ENCODE measurements at places on chromosomes 1 and 21. TPM values are rescaled to one million over a fixed set of nuclear protein-coding genes. Genes with fewer than 3 reads are reported as not detected.

GRCh38 chr1:183983371-183984105 is 54.0 kb downstream of the COLGALT2 start:
- no peak for DNase-seq

- DNase-seq = no peak
Measured at GRCh38 chr1:118122234-118123004, 62.6 kb downstream of the SPAG17 start.

DNA sequence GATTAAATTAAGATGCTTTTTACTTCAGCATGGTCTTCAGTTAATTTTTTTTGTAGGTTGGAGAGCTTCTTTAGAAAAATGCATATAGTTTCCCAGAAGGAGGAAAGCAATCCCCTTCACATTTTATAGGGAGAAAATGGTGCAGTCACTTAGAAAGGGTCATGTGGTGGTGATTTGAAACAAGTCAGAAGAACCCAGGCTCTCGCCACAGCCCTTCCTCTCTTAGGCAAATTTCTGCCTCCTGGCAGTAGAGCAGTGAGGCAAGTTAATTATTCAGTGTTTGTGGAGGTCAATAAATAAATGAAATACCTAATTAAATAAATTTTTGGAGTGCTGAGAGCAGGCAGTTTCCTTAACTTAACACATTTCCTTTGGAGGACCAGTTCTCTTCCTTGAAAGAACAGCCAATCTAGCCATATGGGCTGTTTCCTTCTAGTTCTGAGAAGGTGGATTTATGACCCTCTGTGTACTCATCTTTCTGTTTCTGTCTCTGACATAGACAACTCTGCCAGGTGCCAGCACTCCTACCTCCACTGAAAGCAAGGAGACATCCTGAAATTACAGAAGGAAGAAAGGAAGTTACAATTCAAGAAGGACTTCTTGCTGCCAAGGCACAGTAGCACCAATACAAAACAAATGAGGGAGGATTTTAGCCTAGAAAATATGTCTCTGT is 19.0 kb upstream of the POGZ start:
- DNase-seq = no peak

GRCh38 chr1:185652348-185652747 is 81.8 kb upstream of the HMCN1 start:
- no peak for DNase-seq

- DNase-seq = no peak
Measured at GRCh38 chr1:23977854-23978191, 2.3 kb downstream of the SRSF10 start.

DNA sequence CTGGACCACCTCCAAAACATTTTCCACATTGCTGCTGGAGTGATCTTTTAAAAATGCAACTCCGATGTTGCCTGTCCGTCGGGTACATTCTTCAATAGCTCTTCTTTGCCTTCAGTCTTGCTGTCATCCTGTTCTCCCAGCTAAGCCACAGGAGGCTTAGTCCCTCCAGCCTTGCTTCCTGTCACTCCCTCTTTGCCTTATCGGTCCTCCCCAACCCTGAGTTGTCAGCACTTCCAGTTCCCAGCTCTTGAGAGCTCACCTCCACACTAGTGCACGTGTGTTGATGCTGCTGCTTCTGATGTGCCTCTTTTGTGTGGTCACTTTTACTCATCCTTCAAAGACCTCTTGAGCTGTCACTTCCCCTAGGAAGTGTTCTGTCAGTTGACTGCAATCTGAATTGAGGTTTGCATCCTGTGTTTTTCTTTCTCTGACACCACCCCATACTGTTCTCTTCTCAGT is 15.3 kb downstream of the UCK2 start:
- no peak for DNase-seq

DNA sequence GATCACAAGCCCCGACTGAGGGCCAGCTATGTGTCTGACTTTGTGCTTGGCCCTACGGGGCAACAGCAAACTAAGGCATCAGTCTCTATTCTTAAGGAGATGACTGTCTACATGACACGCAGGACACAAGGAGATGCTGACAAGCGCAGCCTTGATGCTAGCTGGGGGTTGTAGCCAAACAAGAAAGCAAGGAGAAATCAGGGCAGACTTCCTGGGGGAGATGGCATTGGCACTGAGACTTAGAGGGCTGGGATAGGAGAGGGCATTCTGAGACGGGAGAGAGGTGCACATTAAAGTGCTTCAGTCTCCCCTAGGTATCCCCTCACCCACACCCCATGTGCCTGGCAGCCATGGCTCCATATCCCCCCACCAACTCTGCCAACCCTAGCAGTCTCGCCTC is 210.8 kb upstream of the POU3F1 start:
- DNase-seq = no peak

- no peak for DNase-seq
Measured at GRCh38 chr1:207810173-207810572, 58.3 kb downstream of the CD46 start.

DNA sequence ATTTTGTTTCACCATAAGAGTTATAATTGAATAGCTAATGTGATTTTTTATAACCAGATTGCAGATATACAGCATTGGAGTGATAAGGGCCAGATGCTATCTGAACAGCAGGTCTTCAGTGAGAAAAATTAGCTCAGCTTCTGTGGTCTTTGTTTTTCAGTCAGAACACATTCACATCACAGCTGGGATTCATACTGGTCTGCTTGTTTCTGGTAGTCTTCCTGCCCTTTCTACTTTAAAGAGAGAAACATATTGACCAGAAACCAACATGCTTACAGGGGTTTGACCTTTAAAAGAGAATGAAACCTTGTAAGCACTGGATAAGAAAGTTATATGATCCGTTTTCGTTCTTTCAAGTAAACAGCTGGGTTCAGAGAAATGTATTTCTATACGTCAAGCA is 213.7 kb upstream of the TMPRSS15 start:
- DNase-seq = no peak

GRCh38 chr1:200786788-200787187 is 48.1 kb downstream of the CAMSAP2 start:
- DNase-seq = no peak

DNA sequence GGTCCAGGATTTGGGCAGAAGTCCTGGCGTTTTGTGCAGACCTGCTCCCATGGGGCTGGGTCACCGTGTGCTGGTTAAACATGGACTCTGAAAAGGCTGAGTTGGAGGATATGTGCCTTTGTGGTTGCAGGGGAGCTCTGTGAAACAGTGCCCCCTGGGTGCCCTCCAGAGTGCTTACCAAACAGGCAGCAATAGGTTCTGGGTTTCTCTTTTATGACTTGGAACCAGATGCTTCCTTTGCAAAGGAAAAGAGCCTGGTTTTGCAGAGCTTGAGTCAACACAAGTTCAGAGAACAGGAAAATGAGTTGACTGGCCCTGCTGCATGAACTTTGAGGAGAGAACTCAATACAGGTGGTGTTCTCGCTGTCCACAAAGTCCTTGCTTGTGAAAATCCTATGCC is 288.9 kb downstream of the TM2D1 start:
- no peak for DNase-seq

GRCh38 chr1:43434256-43434655 is 19.5 kb downstream of the HYI start:
- DNase-seq = no peak

GRCh38 chr1:113641396-113641795 is 117.9 kb downstream of the PHTF1 start:
- DNase-seq = no peak

DNA sequence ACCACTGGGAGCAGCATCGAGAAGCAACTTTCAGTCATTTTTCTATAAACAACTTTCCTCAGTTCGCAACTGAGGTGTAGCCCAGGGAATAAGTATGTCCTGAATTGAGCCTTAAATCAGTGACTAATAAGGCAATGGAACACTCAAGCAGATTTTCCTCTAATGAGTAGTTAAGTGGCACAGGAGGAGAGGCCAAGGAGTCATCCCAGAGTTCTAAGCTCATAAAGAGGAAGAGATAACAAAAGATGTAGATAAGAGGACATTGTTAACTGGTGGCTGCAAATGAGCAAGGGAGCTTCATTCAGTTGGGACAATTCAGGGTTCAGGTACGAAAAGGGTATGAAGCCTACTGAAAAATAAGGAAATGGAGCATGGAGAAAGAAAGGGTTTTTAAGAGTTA is 64.5 kb downstream of the LRRC40 start:
- no peak for DNase-seq

GRCh38 chr21:25564349-25564948 is 42.8 kb downstream of the MRPL39 start:
- DNase-seq = no peak

GRCh38 chr1:108862698-108863477 is 6.0 kb upstream of the AKNAD1 start:
- no peak for DNase-seq

DNA sequence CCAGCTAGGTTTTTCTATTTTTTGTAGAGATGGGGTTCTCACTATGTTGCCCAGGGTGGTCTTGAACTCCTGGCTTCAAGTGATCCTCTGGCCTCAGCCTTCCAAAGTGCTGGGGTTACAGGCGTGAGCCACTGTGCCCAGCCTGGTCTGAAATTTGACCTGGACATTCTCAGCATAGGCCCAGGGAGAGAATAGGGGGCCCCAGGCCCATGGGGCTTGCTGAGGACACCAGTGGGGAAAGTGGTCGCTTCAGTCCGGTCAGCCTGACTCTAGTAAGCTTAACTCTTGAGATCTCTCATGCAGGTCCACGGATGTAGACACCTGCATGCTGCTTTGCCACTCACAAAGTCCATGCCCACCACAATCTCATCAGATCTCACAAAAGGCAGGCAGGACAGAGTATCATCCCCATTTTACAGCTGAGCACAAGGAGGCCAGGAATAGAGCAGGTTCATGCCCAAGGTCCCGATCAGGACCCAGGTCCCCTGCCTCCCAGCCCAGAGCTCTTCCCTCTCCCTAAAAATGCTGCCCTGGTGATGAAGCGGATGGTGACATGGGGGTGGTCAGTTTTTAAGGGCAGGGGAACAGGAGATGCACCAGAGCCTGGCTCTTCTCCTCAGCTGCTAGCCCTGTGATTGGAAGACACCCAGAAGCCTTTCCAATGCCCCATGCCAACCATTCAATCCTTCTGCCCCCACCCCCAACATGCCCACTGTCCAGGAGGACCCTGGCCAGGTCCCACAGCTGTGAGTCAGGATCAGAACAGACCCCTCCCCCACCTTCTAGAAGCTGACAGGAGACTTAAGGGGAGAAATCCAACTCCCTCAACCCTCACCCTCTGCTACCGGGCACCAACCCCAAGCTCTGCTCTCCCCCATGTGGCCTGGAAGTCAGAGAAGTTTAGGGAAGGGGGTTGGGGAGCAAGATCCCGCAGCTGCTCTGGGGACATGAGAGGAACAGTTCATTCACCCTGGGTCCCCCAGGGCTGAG is 1.8 kb downstream of the FHL3 start:
- DNase-seq = no peak

The TENT5C gene
- 13.6 TPM for total RNA-seq

The OR2T2 gene
- not detected for total RNA-seq

The JTB gene
- total RNA-seq = 75.0 TPM

The PCAT6 gene
- total RNA-seq = 5.7 TPM

Measured in progenitor cell of endocrine pancreas (in vitro differentiated cells).